ENCODE measurements at places on chromosomes 3 and 15. TPM values are rescaled to one million over a fixed set of nuclear protein-coding genes. Genes with fewer than 3 reads are reported as not detected.

GRCh38 chr15:31301673-31301990 lies 25.0 kb upstream of the KLF13 start:
- H3K36me3 ChIP-seq, result no peaks in the 10 kb centered on the region
- no peak overlapping the region for H3K4me3 ChIP-seq
- H3K27ac ChIP-seq, result no peak overlapping the region
- peaks cover 24% of the 10 kb centered on the region for H3K4me1 ChIP-seq
- no peak for DNase-seq

GRCh38 chr3:14765060-14765400 lies 53.7 kb upstream of the FGD5 start:
- H3K27ac ChIP-seq, result no peak overlapping the region
- H3K36me3 ChIP-seq, result no peaks in the 10 kb centered on the region
- no peaks in the 10 kb centered on the region for H3K27me3 ChIP-seq
- H3K4me1 ChIP-seq, result no peaks in the 10 kb centered on the region
- no peak overlapping the region for H3K4me3 ChIP-seq

GRCh38 chr3:188955919-188956318 lies 215.9 kb upstream of the TPRG1 start:
- H3K36me3 ChIP-seq, result no peaks in the 10 kb centered on the region
- no peak overlapping the region for H3K27ac ChIP-seq
- peaks cover 23% of the 10 kb centered on the region for H3K4me1 ChIP-seq

The SLC22A14 gene
- total RNA-seq, result not detected

- H3K27ac ChIP-seq, result no peak overlapping the region
- no peaks in the 10 kb centered on the region for H3K27me3 ChIP-seq
- no peak overlapping the region for H3K4me3 ChIP-seq
- no peaks in the 10 kb centered on the region for H3K4me1 ChIP-seq
- DNase-seq, result no peak
Measured at GRCh38 chr15:97567411-97567810, 393.1 kb upstream of the ARRDC4 start.

GRCh38 chr15:100762913-100763834 lies 116.5 kb upstream of the ALDH1A3 start:
- peaks cover 29% of the 10 kb centered on the region for H3K27me3 ChIP-seq
- H3K4me1 ChIP-seq, result peaks cover 25% of the 10 kb centered on the region
- H3K4me3 ChIP-seq, result no peak overlapping the region
- H3K36me3 ChIP-seq, result no peaks in the 10 kb centered on the region
- H3K27ac ChIP-seq, result no peak overlapping the region

- peaks cover 41% of the 10 kb centered on the region for H3K36me3 ChIP-seq
- DNase-seq, result peak; percentile 28
- peak overlapping the region; percentile 98 for H3K4me3 ChIP-seq
- H3K4me1 ChIP-seq, result peaks cover 50% of the 10 kb centered on the region
Measured at GRCh38 chr15:43105077-43105736, 631 bp downstream of the UBR1 start.

GRCh38 chr3:147413686-147414389 lies 4.7 kb downstream of the ZIC1 start:
- peaks cover 60% of the 10 kb centered on the region for H3K27me3 ChIP-seq
- H3K4me3 ChIP-seq, result peak overlapping the region; percentile 48
- peaks cover 12% of the 10 kb centered on the region for H3K4me1 ChIP-seq

GRCh38 chr3:71391361-71391760 lies 192.2 kb downstream of the FOXP1 start:
- peaks cover 5% of the 10 kb centered on the region for H3K27me3 ChIP-seq
- peak overlapping the region; percentile 11 for H3K4me3 ChIP-seq
- peaks cover 3% of the 10 kb centered on the region for H3K36me3 ChIP-seq
- H3K27ac ChIP-seq, result peak overlapping the region; percentile 73
- no peak for DNase-seq

The FBLN2 gene
- not detected for total RNA-seq

The SI gene
- total RNA-seq, result not detected

DNA sequence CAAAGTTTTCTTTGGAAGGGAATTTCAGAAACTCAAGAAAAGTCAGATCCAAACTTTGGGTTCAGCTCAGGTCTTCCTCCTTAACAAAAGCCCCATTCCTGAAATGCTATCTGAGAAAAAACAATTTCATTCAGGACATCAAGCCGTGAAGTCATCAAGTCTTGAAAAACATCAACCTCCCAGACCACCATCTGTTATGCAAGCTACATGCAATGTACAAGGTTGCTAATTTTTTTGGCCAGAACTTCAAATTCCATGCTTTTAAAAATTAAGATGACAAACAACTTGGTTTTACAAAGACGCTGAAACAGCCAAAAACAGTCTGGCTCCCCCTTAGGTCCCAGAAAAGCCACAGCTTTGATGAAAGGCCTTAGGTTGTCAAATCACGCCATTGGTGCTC lies 53.9 kb upstream of the WNT5A start:
- DNase-seq, result no peak
- no peak overlapping the region for H3K4me3 ChIP-seq
- no peaks in the 10 kb centered on the region for H3K36me3 ChIP-seq
- no peak overlapping the region for H3K27ac ChIP-seq
- H3K27me3 ChIP-seq, result no peaks in the 10 kb centered on the region
- H3K4me1 ChIP-seq, result no peaks in the 10 kb centered on the region

DNA sequence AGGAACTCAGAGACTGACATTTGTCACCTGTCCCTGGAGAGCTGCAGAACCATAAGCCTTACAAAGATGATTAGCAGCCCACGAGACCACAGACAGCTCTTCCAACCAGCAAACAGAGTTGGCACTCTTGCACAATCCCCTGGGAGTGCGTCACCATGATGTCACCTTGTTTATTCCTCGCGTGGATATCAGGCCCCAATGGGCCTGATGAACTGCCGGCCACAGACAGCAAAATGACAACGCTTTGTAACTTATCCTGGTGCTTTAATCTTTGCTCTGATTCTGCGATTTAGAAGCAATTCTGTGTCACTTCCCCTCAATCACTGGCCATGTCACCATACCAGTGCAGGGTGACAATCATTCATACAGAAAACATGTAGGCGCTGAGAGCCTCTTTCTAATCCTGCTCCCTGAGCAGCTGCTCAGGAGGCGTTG lies 89.2 kb downstream of the TAMM41 start:
- H3K36me3 ChIP-seq, result no peaks in the 10 kb centered on the region
- DNase-seq, result no peak
- H3K4me3 ChIP-seq, result no peak overlapping the region
- no peaks in the 10 kb centered on the region for H3K4me1 ChIP-seq

DNA sequence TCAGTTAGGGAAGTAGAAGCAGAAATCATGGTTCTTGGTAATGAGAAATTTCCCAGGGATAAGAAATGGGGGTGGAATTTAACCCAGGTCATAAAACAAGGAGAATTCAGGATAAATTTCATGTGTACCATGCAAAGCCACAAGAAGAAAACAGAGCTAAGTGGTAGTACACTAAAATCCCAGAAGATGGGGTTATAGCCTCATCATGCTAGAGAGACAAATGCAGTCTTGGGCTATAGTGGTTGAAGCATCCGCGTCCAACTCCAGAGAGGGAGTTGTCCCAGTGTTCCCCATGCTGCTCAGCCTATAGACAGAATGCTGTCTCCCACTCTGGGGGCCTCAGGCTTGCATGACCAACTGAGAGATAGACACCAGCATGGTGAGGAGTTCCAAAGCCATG lies 36.2 kb upstream of the CLRN1 start:
- H3K27me3 ChIP-seq, result peaks cover 6% of the 10 kb centered on the region
- no peak overlapping the region for H3K27ac ChIP-seq
- no peaks in the 10 kb centered on the region for H3K4me1 ChIP-seq
- DNase-seq, result no peak

The MORC1 gene
- total RNA-seq, result not detected

- no peak for DNase-seq
- H3K4me1 ChIP-seq, result peaks cover 46% of the 10 kb centered on the region
- no peaks in the 10 kb centered on the region for H3K27me3 ChIP-seq
- no peak overlapping the region for H3K4me3 ChIP-seq
- H3K36me3 ChIP-seq, result peaks cover 32% of the 10 kb centered on the region
- H3K27ac ChIP-seq, result no peak overlapping the region
Measured at GRCh38 chr3:113536627-113537101, 4.3 kb downstream of the SIDT1 start.

DNA sequence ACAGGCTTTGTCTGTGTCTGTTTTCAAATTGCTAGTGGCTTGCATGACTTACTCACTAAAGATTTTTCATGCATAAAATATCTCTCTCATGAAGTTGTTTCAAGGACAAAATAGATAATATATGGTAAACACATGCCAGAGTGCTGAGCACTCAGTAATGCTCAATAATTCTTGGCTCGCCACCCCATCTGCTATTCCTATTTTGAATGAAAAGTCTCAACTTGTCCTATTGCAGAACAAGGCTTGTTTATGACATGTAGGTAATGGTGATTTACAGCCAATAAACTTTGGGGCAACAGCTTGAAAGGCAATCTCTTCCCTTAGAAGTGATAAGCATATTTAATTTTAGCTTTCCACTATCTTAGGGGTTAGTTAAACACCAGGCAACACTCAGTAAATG lies 789.0 kb upstream of the ROBO1 start:
- H3K36me3 ChIP-seq, result no peaks in the 10 kb centered on the region
- H3K4me3 ChIP-seq, result no peak overlapping the region
- H3K27me3 ChIP-seq, result no peaks in the 10 kb centered on the region
- H3K27ac ChIP-seq, result no peak overlapping the region
- DNase-seq, result no peak

The ALDH1A3 gene
- not detected for total RNA-seq

The APOD gene
- total RNA-seq, result 0.87 TPM

DNA sequence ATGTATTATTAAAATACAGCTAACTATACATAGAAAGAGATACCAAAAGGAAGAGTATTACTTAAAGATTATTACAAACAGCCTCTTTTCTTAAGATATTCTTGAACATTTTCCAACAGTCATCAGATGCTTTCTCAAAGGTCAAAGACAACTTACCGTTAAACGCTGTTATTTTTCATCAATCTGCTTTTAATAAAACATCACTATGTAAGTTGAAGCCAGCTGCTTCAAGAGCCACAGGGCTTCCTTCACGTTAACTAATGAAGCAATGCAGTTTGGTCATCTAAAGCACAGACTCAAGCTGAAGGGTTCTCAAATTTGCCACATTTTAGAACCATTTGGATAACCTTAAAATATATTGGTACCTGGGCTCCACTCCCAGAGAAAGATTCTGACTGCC lies 578.8 kb downstream of the ROBO2 start:
- H3K4me1 ChIP-seq, result no peaks in the 10 kb centered on the region
- H3K27me3 ChIP-seq, result no peaks in the 10 kb centered on the region
- DNase-seq, result no peak
- no peaks in the 10 kb centered on the region for H3K36me3 ChIP-seq
- no peak overlapping the region for H3K4me3 ChIP-seq
- H3K27ac ChIP-seq, result no peak overlapping the region

GRCh38 chr3:4709341-4709740 lies 216.2 kb downstream of the ITPR1 start:
- peaks cover 27% of the 10 kb centered on the region for H3K4me1 ChIP-seq
- DNase-seq, result no peak
- no peak overlapping the region for H3K4me3 ChIP-seq
- no peaks in the 10 kb centered on the region for H3K27me3 ChIP-seq

- peaks cover 21% of the 10 kb centered on the region for H3K4me1 ChIP-seq
- no peaks in the 10 kb centered on the region for H3K36me3 ChIP-seq
- no peak overlapping the region for H3K4me3 ChIP-seq
- no peak for DNase-seq
- no peak overlapping the region for H3K27ac ChIP-seq
- H3K27me3 ChIP-seq, result no peaks in the 10 kb centered on the region
Measured at GRCh38 chr3:42524751-42525150, 22.3 kb downstream of the VIPR1 start.

- H3K27ac ChIP-seq, result no peak overlapping the region
- peaks cover 16% of the 10 kb centered on the region for H3K36me3 ChIP-seq
- H3K27me3 ChIP-seq, result no peaks in the 10 kb centered on the region
- DNase-seq, result no peak
Measured at GRCh38 chr15:42354824-42355223, 4.5 kb upstream of the CAPN3 start.

GRCh38 chr3:109728861-109729494 lies 391.6 kb upstream of the DPPA4 start:
- no peak for DNase-seq
- no peak overlapping the region for H3K27ac ChIP-seq
- H3K4me3 ChIP-seq, result no peak overlapping the region
- H3K36me3 ChIP-seq, result no peaks in the 10 kb centered on the region
- peaks cover 1% of the 10 kb centered on the region for H3K27me3 ChIP-seq

DNA sequence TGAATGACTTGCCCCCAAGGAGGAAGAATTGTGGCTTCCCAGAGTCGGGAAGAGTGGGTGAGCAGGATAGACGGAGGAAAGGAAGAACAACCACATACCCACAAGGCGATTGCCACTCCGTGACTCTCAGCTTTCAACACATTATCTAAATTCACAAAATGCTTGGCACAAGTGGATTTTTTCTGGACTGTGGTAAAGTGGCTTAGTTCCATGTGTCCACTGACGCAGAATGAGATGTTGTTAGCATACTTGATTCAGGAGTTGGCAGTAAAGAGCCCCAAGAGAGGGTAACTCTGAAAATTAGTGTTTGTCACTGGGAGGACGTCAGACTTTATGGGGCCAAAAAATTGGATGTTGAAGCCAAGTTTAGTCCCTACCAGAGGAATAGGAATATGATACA lies 198.8 kb upstream of the CTNNB1 start:
- H3K27me3 ChIP-seq, result peaks cover 9% of the 10 kb centered on the region
- no peak for DNase-seq
- no peak overlapping the region for H3K27ac ChIP-seq
- H3K4me3 ChIP-seq, result no peak overlapping the region
- peaks cover 5% of the 10 kb centered on the region for H3K4me1 ChIP-seq
- H3K36me3 ChIP-seq, result no peaks in the 10 kb centered on the region

The IP6K1 gene
- total RNA-seq, result 40.7 TPM

GRCh38 chr3:134249296-134249841 lies 1.3 kb downstream of the RYK start:
- peaks cover 39% of the 10 kb centered on the region for H3K27me3 ChIP-seq
- H3K27ac ChIP-seq, result no peak overlapping the region
- H3K36me3 ChIP-seq, result peaks cover 3% of the 10 kb centered on the region
- no peak for DNase-seq

- H3K36me3 ChIP-seq, result peaks cover 25% of the 10 kb centered on the region
- no peak overlapping the region for H3K4me3 ChIP-seq
- peak overlapping the region; percentile 20 for H3K27ac ChIP-seq
- H3K4me1 ChIP-seq, result peaks cover 32% of the 10 kb centered on the region
- no peak for DNase-seq
- H3K27me3 ChIP-seq, result no peaks in the 10 kb centered on the region
Measured at GRCh38 chr3:112097378-112097777, 11.2 kb downstream of the C3orf52 start.

GRCh38 chr15:35605764-35606449 lies 59.9 kb upstream of the DPH6 start:
- H3K4me3 ChIP-seq, result no peak overlapping the region
- no peak overlapping the region for H3K27ac ChIP-seq
- peaks cover 2% of the 10 kb centered on the region for H3K27me3 ChIP-seq

DNA sequence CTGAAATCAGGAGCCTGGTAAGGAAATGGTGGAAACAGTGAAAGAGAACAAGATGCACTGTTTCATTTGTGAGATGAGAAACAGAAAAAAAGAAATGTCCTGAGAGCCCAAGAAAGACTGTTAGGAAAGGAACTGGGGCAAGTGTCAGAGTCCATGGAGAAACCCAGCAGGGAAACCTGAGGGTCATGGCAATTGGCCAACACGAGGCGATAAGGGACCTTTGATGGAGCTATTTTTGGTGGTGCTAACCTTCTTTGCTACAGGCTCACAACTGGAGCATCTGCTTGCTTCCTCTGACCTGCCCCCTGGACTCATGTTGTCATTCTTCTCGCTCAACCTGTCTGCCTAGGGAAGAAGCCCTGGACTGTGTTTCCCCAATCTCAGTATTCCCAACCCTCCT lies 4.2 kb upstream of the TMEM41A start:
- DNase-seq, result no peak
- no peak overlapping the region for H3K4me3 ChIP-seq
- no peaks in the 10 kb centered on the region for H3K36me3 ChIP-seq
- H3K27ac ChIP-seq, result no peak overlapping the region
- peaks cover 5% of the 10 kb centered on the region for H3K27me3 ChIP-seq

The CCPG1 gene
- 8.9 TPM for total RNA-seq

Measured in activated T-helper 2 cell treated with anti-CD3 and anti-CD28 coated beads, Interferon-gamma antibody, Interleukin-2, Interleukin-4, amounts not matched to agents 10 μg/mL and 5 μg/mL and 100 μg/mL, durations not matched to agents 14 hours and 24 hours and 36 hours (primary cell).